ENCODE measurements at places on chromosomes 5 and 9.
A peak's percentile ranks its signal among the peaks of the same experiment; 100 is the strongest.

DNA sequence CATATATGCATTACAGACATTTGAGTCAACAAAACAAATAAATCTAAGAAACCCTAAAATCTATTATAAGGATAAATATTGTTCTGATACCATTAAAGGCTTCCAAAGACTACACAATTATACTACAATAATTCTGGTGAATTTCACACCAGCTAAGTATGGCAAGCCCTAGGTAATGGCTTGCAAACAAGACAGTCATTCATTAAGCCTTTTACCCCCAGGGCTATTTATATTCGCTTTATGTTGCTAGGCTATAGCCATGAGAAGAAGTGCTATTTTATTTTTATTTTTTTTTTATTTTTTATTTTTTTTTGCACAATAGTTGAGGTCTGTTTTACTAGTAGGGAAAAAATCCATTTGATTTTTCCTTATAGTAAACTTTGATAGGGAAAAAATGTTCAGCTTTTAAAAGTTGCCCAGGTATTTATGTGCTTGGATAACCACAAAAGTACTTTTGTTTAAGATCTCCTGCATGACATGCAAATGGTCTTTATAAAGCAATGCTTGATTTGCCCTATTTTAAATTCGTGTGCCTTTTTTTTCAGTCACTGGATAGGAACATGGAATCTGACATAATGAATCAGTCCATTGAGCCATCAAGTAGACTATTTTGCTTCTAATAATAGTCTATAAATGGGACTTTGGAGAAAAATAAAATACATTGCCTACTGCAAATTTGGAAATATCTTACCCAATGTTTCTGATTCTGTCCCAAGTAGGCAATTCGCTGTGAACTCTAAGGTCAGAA, 946.3 kb upstream of the COX7C start:
- no peak for DNase-seq

- DNase-seq, result no peak
These were observed 57.5 kb downstream of the SIL1 start for GRCh38 chr5:139140591-139141071.

GRCh38 chr5:14242871-14243383, 99.8 kb downstream of the TRIO start:
- no peak for DNase-seq

GRCh38 chr9:81819859-81820546, 108.2 kb upstream of the SPATA31D4 start:
- DNase-seq, result no peak

DNA sequence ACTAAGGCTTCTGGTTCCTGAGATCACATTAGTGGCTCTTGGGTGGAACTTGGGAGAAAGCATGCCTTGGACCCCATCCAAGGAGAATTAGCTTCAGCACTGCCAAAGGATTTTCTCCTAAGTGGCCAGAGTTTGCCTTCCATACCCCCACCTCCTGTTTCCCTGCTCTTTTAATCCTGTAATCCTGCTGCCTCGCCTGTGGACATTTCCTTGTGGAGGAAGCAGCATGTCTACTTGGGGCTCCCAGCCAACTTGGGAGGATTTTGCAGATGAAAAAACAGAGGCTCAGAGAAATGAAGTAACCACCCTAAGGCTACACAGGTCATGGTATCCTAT, 1.6 kb downstream of the ARSI start:
- no peak for DNase-seq

GRCh38 chr9:92829420-92829819, 48.4 kb downstream of the ZNF484 start:
- DNase-seq, result no peak

- DNase-seq, result no peak
These were observed 15.7 kb downstream of the GPBP1 start for GRCh38 chr5:57189515-57189914.

DNA sequence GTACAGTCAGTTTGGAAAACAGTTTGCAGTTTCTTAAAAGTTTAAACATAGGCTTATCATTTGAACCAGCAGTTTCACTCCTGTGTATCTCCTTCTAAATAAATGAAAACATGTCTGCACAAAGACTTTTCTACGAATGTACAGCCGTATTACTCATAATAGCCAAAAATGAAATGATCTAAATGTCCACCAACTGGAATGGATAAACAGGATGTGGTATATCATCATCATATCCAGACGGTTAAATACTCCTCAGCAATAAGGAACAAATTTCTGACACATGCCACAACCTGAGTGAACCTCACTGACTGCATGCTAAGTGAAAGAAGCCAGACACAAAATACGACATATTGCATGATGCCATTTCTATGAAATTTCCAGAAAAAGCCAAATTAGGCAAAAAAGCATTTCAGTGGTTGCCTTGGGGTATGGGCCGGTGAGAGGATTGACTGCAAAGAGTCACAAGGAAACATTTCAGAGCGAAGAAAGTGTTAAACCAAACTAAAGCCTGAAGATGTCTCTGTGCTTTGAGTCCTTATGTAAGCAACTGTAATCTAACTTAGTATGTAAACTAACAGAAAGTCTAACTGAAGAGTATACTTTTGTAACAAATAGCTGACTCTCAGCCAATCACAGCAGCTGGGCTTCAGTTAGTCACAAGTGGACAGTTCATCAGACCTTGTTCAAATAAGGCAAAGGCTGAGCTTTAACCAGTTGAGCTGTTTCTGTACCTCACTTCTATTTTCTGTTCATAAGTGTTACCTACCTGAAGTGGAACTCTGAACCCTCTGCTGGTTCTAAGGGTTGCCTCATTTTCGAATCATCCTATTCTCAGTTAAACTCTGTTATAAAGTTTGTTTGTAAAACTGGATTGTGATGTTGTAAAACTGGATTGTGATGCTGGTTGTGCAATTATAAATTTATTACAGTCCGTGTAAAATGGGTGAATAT, 65.2 kb downstream of the TRIO start:
- DNase-seq, result no peak

GRCh38 chr5:173443971-173444370, 115.8 kb upstream of the STC2 start:
- DNase-seq, result no peak

GRCh38 chr5:116719106-116719505, 144.5 kb upstream of the SEMA6A start:
- no peak for DNase-seq

DNA sequence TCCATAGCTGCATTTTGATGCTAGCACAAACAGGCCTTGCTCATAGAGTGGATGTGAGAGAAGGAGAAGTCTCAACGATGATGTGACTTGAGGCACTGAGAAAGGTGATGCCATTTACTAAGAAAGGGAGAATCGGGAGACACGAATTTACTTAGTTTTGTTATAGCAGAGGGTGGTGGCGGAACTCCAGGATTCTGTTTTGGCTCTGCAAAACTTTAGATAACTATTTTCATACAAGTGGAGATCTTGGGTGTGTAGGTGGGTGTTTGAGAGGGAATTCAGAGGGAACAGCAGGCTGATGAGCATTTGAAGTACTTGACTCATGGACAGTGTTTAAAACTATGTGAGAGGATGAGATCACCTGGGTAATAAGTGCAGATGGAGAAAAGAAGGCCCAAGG, 43.2 kb downstream of the CACNA1B start:
- DNase-seq, result no peak

- DNase-seq, result peak; percentile 24
These were observed 30.3 kb downstream of the MELK start for GRCh38 chr9:36603006-36603405.

DNA sequence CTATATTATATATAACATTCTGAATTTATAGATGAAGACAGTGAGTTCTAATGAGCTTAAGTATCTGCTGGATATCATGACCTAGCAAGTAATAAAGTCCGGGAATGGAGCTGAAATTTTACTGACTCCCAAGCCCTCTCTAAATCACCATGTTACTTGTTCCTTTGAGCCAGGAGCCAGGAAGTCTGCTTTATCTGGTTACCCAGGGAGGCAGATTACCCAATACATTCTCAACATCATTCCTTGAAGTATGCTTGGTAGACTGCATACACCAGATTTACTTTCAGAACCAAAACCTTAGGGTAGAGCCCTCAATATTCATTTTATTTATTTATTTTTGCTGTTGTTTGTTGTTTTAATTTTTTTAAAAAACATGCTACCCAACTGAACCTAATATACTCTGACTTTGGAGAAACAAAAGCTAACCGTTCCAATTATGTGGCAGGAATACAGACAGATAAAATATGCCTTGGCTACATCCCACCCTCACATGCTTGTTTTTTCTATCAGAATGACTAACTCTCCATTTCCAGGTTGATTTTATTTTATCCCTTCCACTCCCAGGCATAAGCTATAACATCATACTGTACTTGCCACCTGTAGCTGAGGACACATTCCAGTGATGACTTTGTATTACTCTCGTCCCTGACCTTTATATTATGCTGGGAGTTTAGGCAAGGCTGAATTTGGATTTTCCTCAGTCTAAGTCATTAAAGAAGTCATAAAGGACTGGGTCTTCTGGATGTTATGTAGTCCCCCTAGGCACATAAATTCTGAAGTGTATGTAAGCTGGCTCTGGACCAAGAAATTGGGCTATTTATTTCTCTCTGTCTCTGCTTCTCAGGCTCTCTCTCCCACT, 82.0 kb downstream of the YIPF5 start:
- DNase-seq, result no peak

DNA sequence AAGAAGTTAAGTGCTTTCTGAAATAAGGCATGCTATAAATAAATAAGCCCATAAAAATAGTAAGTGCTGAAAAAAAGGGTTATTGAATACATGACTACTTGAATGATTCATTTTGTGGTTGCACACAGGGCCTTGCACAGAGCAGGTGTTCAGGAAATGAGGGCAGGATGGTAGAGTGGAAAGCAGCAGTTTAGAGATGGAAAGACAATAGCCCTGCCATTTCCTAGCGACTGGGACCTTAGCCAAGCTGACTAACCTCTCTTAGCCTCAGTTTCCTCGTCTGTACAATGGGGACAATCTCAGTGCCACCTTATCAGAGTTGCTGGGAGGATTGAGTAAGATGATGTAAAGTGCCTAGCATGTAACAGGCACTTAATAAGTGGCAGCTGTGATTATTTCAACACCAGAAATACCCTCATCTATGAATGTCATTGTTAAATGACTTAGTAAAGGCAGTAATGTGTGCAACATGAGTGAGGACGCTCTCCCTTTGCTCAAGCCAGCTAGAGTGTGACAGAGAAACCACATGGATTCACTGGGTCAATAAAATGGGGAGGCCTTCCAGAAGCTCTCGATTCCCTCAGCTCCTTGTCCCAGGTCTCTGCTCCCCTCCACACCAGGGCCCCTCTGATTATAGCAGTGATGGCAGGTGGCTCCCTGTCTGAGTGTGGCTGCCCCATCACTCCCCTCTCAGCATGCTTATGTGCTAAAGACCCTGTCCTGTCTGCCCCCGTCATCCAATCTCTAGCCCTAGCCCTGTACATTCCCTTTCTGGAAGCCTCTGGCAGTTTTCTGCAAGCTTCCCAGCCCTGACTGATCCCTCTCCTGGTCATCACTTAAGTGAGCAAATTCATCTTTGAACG, 16.0 kb upstream of the PHF19 start:
- peak; percentile 77 for DNase-seq

- DNase-seq, result no peak
These were observed 196.6 kb downstream of the GNA14 start for GRCh38 chr9:77451507-77451906.

GRCh38 chr5:104081232-104081631, 518.6 kb upstream of the NUDT12 start:
- DNase-seq, result no peak

GRCh38 chr9:93154293-93154903, 20.3 kb upstream of the NINJ1 start:
- DNase-seq, result peak; percentile 51

GRCh38 chr9:114231719-114232449, 76.5 kb downstream of the COL27A1 start:
- no peak for DNase-seq

DNA sequence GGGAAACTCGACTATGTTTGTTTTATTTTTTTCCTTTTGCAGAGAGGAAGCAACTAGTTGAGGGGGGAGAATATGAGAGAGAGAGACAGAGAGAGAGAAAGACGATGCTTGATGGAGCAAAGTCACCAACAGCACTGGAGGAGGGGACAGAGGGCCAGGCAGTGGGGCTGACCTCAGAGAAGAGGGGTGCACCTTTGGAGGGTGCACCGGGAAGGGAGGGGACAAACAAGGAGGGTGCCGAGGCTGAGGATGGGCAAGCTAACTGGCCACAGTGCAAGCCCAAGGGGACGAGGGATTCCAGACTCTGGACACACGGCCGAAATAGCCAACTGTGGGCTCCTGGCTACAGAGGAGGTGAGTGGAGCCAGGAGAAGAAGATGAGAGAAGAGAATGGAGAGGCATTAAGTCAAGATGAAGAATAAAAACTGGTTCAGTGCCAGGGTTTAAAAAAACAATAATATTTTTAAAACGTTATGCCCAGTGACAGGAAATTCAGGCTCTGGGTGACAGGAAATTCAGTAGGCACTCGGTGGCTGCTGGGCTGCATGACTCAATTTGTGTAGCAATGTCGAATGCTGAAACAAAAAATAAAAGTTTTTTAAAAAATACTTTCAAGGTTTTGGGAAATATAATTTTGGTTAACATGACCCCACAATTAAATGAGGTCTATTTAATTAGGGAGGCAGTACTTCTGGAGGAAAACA, 13.3 kb upstream of the GLRX start:
- no peak for DNase-seq

DNA sequence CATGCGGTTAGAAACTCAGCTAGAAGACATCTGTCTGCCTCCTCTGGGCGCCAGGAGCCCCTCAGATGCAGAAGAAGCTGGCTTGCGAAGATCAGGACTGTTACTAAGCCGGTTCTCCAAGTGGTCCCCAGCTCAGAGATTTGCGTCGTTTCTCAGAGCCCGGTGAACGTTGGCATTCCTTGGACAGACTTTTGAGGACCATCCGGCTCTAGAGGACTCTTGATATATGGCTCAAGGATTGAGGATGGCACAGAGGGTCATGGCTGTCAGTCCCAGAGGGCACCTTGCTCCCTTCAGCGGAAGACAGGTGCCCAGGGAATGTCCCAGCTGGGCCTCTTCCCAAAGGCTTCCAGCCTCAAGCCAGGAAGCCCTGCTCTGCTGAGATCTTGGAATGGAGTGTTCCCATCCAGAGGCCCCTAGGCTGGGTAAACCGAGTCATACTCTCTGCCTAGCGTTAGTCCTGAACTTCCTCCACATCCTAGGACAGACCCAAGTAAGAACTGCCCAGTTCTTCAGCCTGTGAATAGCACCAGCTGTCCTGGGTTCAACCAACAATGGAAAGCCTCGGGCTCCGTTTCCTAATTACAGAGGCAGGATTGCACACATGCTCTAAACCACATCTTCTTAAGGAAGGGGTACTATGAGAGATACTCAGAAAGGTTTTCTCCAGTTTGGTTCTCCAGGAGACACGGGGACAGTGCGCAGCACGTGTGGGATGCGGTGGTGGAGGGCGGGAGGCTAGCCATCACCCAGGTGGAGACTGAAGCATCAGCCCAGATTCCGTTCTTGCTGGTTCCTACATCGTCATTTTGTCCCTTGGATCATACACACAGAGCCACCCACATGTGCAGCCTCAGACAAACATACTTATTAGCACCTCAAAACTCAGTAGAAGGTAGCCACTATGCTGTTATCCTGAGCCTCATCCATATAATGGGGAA, 51.4 kb downstream of the ZNF354C start:
- no peak for DNase-seq

- DNase-seq, result no peak
These were observed 74.1 kb upstream of the TMED7 start for GRCh38 chr5:115699967-115700366.

All from CD4-positive, alpha-beta T cell treated with Interferon alpha-2 for 1 hour (primary cell).